AG10803 (cell line): ENCODE measurements at places on chromosomes 2 and 18.

GRCh38 chr2:168165985-168166901 lies 81.2 kb downstream of the STK39 start:
- DNase-seq: no peak

DNA sequence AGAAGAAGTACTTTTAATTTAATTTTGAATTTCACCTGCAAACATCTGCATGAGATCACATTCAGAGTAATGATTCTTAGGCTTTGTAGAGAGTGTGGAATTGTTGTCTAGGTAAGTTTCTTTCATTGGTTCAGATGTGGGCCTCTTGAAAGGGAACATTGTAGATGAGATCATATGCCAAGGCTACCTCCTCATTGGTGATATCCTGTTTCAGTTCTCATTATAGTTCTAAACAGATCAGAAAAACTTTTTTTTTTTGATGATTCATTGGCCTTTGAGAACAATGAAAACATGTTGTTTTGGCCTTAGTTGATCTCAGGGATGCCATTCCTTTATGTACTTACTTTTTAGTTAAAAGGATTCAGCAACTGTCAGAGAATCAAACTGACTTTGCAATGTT lies 44.5 kb downstream of the EML6 start:
- peak; percentile 26 for DNase-seq

- DNase-seq: no peak
Measured at GRCh38 chr2:86337244-86337835, at the start of gene REEP1. Gene REEP1 (minus strand): TSS chr2:86337626. CDS start chr2:86337510, 116 bp downstream.

DNA sequence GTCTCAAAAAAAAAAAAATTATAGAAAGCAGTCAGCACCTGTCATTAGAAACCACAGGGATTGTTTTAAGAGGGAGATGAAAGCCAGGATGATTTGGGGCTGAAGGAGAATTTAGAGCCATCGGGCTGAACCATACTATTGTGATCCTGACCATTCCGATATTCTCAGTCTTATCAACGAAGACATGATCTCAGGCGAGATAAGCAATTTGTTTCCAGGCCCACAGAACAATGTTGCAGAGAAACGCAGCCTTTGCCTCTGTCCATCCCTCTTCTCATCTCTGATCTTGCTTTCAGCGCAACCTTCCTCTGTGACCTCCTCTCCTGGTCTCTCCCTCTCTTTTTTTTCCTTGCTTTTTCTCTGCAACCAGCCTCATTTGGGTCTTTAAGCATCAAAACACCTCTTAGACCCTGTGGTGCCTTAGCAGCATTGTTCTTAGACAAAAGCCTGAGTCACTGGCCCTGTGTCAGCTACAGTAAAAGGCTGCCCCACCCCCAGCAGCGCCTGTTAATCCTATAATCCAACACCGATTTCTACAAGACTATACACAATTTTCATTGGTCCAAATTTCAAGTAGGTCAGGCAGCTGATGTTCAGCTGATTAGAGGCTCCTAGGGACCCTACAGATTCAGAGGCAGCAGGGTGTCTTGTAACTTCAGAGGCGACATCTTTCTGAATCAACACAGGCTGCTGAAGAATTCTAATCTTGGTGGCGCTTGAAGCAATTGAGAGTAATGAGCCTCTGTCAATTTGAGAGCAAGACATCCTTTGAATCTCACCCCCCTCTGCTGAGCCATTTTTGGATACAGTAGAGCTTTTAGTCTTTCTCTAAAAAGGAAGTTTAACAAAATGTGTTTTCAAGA lies 206.0 kb downstream of the NCK2 start:
- DNase-seq: no peak

DNA sequence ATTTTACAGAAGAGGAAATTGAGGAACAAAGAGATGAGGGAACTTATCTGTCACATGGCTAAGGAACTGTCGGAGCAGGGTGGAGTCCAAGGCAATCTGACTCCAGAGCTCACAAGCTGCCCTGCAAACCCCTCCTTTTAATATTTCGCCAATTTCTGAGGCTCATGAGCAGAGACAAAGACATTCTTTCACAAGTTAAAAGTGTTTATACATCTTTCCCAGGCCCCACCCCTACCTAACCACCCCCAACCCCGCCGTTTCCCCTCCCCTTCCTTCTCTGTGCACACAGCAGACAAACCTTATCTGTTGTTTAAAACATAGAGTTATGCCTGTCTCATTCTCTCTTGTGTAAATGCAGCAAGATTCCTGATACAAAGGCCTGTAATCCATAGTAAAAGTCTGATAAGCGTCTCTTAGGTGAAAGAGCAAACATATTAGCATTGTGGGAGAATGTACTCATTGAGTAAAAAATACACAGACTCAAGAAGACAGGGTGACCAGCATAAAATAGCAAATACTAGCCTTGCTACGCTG lies 44.3 kb downstream of the EPHA4 start:
- no peak for DNase-seq

DNA sequence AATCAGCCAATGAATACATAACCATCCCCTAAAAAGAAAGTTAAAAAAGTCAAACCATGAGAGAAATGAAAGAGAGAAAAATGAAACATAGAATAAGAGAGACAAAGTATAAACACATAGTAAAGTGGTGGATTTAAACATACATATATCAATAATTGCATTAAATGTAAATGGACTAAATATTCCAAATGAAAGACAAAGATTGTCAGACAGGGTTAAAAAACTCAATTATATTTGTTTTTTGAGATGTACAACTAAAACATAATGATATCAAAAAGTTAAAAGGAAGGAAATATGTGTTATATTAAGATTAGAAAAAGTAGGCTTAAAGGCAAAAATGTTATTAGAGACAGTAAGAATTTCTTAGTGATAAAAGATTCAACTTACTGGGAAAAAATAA lies 83.8 kb upstream of the CELF4 start:
- DNase-seq: no peak

GRCh38 chr2:158967114-158967730 lies 1.2 kb upstream of the TANC1 start:
- DNase-seq: no peak

DNA sequence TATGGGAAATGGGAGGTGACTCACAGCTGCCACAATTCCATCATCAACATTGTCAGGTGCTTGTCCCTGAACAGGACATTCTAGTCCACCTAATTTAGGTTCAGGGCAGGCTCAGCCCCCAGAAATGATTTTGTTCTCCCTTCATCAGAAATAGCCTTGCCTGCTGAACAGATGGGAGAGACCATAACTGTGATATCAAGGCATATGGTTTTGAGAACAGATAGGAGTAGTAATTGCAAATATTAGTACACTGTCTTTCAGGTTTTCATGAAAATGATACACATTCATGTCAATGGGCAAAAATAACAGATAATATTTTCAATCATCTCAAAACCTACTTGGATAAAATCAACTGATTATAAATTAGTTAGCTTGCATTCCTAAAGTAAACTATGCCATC lies 316.5 kb downstream of the MBD2 start:
- DNase-seq: no peak

- DNase-seq: peak; percentile 42
Measured at GRCh38 chr2:168687314-168687713, 115.1 kb upstream of the NOSTRIN start.

DNA sequence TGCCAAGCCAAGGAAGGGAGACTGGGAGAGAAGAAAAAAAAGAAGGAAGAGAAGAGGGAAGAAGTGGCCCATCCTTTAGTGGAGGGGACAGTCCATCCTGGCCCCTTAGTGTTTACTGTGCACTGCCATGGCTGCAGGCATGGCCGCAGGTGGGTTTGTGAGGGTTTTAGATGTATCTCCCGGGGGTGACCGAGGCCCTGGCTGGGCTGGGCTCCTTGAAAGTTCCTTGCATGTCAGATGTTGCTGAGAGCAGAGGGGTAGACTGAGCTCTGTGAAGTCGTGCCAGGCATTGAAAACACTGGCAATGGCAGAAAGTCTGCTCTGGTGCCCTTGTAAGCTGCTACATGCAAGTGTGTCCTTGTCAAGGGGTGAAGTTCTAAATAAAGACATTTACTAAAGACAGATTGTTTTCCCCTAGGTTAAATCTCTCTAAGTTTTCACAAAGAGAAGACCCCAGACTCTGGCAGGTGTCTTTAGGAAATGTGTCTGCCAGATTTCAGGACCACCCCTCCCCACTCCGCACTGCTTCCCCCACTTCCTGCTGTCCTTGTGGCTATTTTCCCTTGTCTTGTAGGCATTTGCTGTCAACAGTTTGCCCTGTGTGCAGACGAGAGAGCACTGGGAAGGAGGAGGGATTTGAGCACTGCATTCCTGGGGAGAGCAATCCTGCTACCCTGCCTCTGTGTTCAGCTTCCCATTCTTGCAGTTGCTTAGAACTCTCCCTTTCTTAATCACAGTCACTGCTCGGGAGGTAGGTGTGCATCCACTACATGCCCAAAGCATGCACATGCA lies 68.4 kb downstream of the ACOXL start:
- DNase-seq: no peak

- DNase-seq: peak; percentile 82
Measured at GRCh38 chr2:176419591-176420071, 150.4 kb downstream of the MTX2 start.
